ENCODE measurements at places on chromosomes 2 and 18.

DNA sequence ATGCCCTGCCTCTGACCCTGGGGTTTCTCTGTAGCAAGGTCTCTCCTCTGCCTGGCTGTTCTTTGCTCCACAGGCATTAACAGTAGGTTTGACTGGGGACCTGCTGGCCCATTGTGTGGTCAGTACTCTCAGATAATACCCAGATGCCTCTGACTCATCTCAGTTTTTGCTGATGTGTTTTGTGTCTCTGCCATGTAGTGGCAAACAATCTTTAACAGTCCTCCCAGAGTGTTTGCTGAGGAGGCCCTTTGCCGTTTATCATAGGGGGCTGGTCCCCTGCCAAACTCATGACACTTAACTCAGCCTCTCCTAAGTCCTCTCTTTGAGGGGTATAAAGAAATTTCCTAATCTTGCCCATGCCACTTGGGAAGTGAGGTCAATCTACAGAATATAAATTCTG lies 793.7 kb upstream of the FANCL start:
- DNase-seq, result no peak

DNA sequence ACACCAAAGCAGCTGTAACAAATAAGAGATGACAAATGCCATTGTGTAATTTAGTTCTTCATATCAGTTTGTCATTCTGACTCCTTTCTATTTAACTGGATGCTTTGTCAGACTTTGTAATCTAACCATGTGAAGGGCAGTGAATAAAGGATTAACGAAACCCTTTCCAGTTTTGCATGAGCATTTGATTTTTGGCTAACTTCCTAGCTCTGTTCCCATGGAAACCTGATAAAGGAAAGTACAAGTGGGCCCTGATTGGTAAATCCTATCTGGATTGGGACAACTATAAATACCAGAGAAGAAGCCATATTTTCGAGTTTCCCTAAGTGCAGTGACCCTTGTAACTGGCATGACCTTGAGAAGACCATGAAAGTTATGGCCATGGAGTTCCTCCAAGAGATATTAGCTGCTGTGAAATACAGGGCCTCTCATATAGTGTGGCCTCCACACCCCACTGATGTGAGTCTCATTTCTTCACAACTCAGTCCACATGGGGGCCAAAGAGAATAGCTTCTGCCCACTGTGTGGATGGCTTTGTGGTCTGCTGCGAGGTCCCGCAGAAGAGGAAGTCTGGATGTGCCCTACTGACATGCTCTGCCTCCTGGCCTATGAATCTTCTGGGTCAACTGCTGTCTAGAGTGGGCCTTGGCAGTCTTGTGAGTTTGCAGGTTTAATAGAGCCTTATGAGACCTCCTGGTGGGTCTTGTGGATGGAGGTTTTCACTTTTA lies 38.2 kb upstream of the CYP1B1 start:
- DNase-seq, result no peak

- DNase-seq, result no peak
These were observed 124.1 kb downstream of the METTL8 start for GRCh38 chr2:171309455-171310286.

GRCh38 chr2:42787424-42787787 lies 5.0 kb downstream of the HAAO start:
- DNase-seq, result no peak

DNA sequence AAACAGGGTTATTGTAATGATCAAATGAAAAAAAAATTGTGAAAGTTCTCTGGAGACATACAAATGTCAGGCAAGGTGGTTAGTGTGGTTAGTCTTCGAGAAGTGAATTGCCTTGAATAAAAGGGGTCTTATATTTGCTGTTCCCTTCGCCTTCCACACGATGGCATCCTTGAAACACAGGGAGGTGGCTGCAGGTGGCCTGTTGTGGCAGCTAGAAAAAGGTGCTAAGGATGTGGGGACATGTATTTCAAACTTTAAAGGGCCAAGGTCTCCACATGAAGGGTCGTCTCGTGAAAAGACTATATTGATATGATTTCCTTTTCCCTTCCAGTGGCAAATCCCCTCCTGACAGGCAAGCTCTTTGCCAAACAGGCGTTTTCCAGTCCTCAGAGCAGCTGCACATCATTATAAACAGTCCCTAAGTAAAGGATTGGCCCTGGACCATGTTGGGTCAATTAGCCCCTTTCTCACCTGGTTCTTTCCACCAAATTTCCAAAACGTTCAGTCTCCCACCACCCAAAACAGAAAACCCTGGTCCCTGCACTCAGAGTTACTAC lies 68.5 kb downstream of the COPS8 start:
- peak; percentile 49 for DNase-seq

DNA sequence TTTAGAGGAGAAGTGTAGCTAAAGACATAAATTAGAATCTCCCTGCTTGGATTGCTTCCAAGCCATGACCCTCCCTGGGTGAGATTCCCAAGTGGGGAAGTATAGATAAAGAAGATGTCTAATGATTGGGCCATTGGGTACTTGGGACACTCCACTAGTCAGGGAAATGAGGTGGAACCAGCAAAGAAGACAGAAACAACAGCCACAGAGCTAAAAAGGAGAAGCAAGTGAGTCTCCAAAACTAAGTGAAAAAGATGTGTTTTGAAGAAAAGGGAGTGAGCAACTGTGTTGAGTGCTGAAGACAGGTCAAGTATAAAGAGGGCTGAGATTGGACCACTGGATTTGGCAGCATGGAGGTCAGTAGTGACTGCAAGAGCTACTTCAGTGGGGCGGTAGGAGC lies 276.7 kb upstream of the STON1 start:
- DNase-seq, result no peak

DNA sequence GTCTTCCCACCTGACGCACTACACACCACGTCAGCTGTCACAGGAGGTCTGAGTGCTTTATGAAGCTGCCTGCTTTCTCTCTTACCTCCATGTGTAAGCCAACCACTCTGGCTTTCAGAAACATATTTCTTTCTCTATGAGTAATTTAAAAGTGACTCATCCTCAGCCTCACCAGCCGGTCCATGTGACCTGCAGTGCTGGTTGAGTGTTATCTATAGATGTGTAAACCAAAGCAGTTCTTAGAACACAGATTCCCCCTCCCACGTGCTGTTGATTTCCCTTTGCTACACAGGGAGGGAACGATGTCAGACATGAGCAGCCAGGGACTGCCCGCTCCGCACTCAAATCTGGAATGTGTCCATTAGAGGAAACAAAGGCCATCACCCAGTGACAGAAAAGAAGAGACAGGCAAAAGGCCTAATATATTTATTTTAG lies 157.8 kb downstream of the BCL2 start:
- peak; percentile 75 for DNase-seq

DNA sequence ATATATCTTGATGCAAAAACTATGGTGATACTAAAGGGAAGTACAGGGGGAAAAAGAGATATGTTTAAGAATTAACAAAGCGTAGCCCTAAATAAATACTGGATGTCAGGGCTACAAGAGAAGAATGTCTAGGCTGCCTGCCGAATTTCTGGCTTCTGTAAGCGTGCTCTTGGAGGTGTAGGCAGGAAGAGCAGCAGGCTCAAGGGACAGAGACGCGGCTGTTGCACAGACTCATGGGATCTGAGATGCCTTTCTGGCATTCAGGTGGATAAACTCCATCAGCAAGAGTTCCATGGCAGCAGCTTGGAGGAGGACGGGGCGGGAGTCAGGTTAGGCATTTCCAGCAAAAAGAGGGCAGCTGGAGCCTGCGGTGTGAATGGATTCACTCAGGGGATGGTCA lies 123.2 kb upstream of the TWIST2 start:
- DNase-seq, result no peak

DNA sequence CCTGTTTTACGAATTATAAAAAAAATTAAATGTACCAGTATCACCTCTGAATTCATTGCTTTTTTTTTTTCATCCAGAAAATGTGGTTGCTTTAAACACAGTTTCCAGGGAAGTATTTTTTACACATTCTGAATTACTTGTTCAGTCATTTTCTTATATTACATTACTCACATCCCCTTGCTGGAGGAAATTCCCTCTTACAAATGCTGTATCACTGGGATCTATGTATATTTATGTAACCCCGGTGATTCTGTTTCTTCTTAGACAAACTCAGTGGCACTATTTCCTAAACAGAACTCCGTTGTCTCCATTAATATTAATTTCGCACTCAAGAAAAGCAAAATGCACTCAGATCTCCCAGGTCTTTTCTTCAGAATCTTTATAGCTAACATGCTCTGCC lies 1078.5 kb upstream of the ZEB2 start:
- DNase-seq, result no peak

- no peak for DNase-seq
These were observed 1.5 kb downstream of the GRHL1 start for GRCh38 chr2:9952856-9953503.

DNA sequence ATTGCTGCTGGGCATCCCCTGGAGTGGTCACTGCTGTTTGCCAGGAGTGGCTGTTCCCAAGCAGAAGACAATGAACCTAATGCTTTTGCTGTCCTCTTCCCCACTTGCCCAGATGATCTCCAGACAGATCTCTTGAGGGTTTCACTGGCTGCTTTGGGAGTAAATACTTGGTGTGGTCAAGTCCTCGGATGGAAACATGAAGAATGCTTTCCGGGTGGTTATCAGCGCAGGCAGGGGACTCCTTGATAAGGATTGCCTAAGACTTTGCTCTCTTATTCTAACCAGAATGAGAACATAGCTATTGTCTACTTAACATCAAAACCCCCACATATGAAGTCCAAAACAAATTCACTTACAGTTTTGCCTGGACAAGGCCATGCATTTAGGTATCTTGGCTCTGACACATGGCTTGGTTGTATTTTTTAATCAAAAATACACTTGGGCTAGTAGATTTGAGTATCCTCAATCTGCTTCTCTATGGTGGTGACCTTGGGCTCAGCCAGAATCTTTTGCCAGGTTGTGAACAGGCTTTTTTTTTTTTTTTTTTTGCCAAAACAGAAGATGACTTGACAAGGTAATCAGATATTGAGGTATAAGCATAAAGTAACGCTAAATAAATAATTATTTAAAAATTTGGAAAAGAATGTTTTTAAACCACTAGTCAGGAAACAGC lies 34.8 kb upstream of the MYO3B start:
- no peak for DNase-seq

- DNase-seq, result no peak
These were observed 482.0 kb downstream of the PIK3C3 start for GRCh38 chr18:42437001-42437400.

- DNase-seq, result no peak
These were observed 47.8 kb downstream of the ZNF804A start for GRCh38 chr2:184646177-184646576.

DNA sequence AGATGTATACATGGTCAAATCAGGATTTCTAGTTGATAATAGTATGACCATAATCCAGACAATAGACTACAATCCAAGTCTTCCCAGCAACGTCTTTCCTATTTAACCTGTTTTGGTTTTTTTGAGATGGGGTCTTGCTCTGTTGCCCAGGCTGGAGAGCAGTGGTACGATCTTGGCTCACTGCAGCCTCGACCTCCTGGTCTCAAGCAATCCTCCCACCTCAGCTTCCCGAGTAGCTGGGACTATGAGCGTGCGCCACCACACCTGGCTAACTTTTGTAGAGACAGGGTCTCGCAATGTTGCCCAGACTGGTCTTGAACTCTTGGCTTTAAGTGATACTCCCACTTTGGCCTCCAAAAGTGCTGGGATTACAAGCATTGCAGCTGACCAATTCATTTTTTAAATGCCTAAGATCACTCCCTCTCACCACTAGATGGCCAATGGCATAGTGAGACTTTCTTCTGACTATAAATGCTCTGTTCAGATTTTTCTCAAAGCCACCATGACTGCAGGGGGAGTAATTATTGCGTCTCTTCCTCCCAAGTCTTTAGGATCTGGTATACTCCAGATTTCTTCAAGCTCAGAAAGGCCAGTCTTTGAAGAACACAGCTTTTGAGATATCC lies 47.6 kb downstream of the HNRNPLL start:
- DNase-seq, result no peak

Data from activated T-cell treated with anti-CD3 and anti-CD28 coated beads for 24 hours (primary cell).